NCI-H146 (cell line): ENCODE measurements at places on chromosomes 12 and 14.

DNA sequence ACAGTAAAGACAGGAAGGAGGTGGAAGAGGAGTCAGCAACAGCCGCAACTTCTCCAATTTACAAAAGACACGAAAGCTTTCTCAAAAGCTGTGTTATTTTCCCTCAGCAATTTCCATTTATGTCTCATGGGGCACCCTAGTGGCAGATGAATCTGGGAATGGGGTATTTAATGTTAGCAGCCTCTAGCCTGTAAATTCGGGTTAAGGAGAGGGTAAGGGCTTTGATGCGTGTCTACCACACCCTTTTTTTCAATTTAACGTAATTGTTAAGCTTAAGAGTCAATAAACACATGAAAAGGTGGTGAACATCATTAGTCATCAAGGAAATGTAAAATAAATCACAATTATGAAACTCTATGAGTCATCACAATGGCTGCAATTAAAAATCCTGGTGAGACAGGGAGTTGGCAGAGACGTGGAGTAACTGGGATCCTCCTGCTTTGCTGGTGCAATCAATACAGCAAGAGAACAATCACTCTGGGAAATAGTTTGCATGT lies 986.4 kb downstream of the AACS start:
- DNase-seq = no peak

DNA sequence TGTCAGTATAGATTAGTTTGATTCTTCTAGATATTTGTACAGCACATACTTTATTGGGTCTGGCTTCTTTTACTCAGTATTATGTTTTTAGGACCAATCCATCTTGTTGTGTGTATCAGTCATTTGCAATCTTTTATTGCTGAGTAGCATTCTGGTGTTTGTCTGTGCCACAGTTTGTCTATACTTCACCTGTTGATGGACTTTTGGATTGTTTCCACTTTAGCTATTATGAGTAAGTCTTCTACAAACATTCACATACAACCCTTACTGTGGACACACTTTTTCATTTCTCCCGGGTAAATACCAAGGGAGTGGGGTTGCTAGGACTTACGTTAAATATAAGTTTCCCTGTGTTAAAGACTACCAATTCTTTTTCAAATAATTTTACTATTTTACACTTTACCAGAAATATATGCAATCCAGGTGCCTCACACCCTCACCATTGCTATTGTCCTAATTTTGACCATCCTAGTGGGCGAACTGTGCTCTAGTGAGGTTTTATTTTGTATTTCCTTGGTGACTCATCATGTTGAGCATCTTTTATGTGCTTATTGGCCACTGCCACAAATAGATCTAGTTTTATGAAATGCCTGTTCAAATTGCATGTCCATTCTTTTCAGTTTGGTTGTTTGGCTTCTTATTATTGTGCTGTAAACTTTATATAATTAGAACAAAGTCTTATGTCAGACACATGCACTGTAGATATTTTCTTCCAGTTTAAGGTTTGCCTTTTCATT lies 304.7 kb upstream of the TMTC1 start:
- DNase-seq = no peak

GRCh38 chr12:67677166-67677565 lies 28.6 kb downstream of the DYRK2 start:
- no peak for DNase-seq

- peak; percentile 7 for DNase-seq
Measured at GRCh38 chr14:29054119-29054518, 287.5 kb downstream of the FOXG1 start.

- DNase-seq = no peak
Measured at GRCh38 chr12:17214929-17215328, 609.0 kb upstream of the LMO3 start.

DNA sequence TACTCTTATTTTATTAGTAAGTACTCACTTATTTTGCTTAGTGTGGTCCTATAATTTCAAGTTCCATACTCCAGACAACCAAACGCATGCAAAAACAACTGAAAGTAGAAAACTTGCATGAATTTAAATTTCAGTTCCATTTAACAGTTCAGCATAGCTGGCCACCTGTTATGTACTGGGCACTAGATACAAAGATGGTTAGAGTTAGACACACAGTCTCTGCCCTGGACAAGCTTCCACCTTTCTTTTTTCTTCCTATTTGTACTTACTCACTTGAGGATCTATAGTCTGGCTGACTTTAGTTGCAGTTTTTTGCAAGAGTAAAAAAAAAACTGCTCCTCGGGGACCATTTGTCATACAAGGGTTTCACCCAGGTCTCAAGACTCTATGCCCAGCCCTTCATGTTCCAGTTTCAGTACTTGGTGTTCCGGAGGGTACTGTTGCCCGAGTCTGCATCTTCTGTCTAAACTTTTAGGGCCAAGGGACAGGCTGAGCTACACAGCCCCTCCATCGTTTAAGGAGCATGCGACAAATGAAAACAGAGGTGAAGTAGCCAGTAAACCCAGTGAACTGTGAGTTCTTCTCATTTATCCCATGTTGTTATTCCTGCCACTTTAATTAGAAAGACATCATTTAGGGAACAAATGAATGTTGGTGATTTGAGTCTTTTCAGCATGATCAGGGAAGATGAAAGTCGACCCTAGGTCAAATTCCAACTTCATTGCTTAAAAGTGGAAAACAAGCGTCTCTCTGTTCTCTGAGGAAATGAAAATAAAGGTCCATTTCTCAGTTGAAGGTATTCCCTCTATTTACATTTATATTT lies 22.3 kb downstream of the RPGRIP1 start:
- DNase-seq = no peak

- no peak for DNase-seq
Measured at GRCh38 chr14:76930549-76930948, 98.0 kb downstream of the IRF2BPL start.

DNA sequence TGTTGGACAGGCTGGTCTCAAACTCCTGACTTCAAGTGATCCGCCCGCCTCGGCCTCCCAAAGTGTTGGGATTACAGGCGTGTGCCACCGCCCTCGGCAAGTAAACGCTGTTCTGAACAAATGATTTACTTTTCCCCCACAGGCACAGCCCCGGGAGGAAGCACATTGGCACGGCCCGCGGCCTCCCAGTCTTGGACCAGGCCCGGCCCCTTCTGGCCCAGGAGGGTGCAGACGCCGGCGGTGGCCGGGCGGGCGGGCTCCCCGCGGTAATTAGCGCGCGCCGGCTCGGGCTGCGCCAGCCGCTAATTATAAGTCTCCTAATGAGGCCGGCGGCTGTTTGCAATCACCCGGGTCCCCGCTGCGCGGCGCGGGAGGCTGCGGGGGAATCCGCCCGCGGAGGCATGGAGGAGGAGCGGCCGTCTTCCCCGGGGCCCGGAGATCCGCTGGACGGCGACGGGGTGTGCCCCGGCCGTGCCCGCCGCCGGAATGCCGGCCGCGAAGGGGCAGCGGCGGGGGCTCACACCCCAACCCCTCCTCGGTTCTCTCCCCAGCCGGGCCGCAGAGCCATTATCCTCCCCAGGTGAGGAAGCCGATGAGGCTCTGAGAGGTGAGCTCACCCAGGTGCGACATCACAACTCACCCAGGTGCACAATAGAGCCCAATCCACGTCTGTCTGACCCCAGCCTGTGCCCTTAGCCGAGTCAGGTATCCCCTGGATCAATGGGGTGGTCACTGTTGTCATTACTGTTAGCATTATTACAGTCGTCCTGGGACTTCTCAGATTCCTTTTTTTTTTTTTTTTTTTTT lies 3.3 kb upstream of the POP5 start:
- peak; percentile 69 for DNase-seq

GRCh38 chr12:18684430-18684829 lies 53.4 kb downstream of the PLCZ1 start:
- no peak for DNase-seq

DNA sequence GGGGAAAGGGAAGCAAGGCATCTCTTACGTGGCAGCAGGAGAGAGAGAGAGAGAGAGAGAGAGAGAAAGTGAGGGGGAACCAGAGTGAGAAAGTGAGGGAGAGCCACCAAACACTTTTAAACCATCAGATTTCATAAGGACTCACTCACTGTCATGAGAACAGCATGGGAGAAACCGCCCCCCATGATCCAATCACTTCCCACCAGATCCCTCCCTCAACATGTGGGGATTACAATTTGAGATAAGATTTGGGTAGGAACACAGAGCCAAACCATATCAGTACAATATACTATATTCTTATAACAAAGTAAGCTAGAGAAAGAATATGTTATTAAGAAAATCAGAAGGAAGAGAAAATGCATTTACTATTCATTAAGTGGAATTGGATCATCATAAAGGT lies 53.7 kb upstream of the PLXNC1 start:
- no peak for DNase-seq

DNA sequence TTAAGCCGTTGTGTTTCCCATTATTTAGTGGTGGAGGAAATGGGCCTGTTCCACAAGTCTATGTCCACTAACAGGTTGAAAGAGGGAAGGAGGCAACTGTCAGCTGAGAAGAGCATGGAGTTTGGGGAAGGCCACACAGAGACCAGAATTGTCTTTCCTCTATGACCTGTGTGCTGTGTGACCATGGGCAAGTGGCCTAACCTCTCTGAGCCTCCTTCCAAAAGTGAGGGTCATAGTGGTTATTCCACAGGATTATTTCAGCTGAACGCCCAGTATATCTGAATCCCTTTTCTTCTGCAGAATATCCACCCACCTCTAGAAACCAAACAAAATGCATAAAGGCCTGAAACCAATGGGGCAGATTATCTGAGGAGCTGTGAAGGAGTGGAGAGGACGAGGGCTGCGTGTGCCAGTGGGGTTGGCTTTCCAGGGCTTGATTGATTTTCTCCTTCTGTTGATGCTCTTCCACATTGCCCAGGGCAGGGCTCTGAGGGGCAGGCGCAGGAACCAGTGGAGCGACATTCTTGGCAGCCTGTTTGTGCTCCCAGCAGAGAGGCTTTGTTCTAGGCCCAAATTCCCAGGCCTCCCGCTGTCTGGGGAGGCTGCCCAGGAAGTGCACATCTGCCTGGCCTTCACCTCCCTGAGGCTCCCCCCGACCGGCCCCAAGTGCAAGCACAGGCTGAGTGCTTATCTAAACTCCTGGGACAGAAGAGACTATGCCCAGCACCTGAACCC lies 452.7 kb downstream of the BCL11B start:
- DNase-seq = no peak
